HuH-7.5 (cell line): ENCODE measurements at places on chromosomes 4 and X.

- no peak for DNase-seq
Observed at GRCh38 chr4:146437778-146438177, 84.0 kb downstream of the SLC10A7 start.

GRCh38 chr4:123606946-123607542, 210.4 kb downstream of the SPRY1 start:
- DNase-seq, result no peak

- DNase-seq, result no peak
Observed at GRCh38 chr4:94759767-94760211, 2.0 kb downstream of the BMPR1B start.

DNA sequence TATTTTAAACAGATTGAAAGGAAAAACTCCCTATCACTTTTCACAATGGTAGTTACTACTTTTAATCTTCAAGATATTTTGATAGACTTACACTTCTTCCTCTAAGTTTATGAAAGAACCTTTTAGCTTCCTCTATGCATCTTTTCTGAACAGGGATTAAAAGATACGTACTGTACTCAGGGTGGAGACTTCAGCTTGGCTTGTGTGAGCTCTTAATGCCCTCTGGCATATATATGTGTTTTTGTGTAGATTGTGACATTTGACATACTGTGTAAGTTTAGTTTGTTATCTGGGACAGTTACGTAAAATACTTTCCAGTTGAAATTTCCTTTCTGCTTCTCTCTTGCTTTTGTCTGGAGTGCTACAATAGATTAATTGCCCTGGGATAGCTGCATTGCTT, 109.3 kb upstream of the NUDT6 start:
- no peak for DNase-seq

- DNase-seq, result peak; percentile 8
Observed at GRCh38 chr4:149370785-149371420, 444.7 kb downstream of the IQCM start.

DNA sequence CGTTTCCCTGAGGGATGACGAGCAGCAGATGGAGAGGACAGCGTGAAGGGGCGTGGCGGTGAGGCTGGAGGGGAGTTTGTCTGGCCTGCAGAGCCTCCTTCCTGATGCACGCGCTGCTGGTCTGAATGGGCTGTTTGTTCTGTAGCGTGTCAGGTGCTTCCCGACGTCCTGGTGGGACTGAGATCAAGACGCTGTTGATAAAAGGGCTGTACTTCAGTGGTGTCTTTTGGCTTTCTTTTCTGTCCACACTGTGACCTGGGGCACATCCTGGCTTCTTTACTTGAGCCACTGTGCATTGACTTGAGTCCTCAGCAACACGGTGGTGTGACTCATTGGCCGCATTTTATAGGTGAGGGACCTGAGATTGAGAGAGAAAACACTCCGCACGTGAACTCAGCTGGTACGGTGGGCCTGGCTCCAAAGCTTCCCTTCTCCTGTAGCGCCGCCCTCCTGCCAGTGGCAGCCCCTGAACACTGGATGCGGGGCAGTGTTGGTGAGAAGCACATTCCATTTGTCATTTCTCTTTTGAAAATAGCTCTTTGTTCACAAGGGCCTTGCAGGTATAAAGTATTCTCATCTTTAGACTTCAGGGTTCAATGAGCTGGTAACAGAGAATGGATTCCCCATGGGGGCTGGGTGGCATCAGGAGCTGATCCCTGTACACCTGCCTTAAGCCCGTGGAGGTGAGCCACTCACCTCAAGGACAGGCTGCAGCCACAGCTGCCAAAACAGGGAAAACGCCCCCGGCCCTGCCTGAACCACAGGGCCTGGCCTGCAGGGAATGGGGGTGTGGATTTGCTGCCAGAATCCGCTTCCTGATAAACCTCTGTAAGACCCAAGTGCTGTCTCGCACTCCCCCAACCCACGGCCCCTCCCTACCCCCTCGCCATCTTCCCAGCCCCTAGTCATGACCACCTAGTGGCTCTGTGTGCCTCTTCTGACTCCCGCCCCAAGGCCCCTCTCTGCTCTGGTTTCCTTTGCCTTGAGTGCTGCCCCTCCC, 29.2 kb downstream of the NSG1 start:
- no peak for DNase-seq

DNA sequence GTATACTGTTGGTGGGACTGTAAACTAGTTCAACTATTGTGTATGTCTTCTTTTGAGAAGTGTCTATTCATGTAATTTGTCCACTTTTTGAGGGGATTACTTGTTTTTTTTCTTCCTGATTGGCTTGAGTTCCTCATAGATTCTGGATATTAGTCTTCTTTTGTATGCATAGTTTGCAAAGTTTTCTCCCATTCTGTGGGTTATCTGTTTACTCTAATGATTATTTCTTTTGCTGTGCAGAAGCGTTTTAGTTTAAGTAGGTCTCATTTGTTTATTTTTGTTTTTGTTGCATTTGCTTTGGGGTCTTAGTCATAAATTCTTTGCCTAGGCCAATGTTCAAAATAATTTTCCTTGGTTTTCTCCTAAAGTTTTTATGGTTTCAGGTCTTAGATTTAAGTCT, 26.6 kb upstream of the ANTXR2 start:
- no peak for DNase-seq

DNA sequence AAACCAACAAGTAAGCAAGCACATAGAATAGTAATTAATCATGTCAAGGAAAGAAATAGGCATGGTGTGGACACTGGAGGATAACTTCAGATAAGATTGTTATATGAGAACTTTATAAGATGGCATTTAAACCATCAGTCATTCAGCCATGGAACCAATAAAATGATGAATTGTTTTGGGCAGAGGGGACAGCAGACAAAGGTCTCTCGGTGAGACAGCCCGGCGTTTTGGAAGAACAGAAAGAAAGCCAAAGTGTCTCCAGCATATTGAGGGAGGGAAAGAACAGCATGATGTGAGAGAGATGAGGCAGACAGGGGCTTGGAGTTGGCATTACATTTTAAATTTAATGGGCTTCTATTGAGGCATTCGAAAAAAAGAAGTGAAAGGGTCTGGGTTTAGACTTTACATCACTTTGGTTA, 883 bp upstream of the PPM1K start:
- DNase-seq, result no peak

GRCh38 chrX:45630078-45630477, 429.4 kb upstream of the DIPK2B start:
- no peak for DNase-seq

GRCh38 chrX:107562482-107562881, 65.8 kb upstream of the PRPS1 start:
- no peak for DNase-seq
